ENCODE measurements at places on chromosomes 7 and 10. TPM values are rescaled to one million over a fixed set of nuclear protein-coding genes. Genes with fewer than 3 reads are reported as not detected.

Gene GIMAP5
- polyA plus RNA-seq, result not detected

Gene LRRC17
- polyA plus RNA-seq, result 2.4 TPM

Gene SPDYE6
- not detected for polyA plus RNA-seq

Gene SNCG
- 6.3 TPM for polyA plus RNA-seq

Gene VWDE
- polyA plus RNA-seq, result not detected

DNA sequence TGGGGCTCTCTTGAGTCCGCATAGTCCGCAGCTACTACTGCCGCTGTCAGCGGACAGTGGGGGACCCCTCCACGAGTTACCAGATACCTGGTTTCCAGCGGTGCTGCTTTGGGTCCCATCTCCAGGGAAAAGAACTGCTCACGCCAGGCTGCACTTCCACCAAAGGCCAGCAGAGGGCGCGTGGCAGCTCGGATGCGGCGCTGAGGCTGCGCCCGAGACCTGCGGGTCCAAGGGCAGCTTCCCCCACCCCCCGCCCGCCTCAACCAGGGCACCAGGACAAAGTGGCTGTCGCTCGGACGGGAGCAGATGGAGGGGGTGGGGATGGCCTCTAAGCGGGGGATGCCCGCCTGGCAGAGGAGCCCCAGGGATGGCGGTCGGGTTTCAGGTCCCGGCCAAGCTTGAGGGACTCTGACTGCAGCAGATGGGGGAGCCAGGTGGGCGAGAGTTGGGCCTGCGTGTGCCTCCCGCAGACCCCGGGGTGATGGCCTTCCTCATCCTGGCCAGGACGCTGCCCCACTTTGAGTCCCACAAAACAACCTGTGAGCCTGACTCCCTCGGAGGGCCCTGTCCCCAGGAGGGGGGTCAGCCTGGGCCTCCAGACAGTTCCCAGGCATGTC is 23.8 kb upstream of the ZNF735 start:
- DNase-seq, result no peak

- no peak for DNase-seq
Measured at GRCh38 chr10:59362144-59362958, at the start of gene FAM13C. FAM13C (minus strand) TSS chr10:59362549; CDS start chr10:59362460, 89 bp downstream.

DNA sequence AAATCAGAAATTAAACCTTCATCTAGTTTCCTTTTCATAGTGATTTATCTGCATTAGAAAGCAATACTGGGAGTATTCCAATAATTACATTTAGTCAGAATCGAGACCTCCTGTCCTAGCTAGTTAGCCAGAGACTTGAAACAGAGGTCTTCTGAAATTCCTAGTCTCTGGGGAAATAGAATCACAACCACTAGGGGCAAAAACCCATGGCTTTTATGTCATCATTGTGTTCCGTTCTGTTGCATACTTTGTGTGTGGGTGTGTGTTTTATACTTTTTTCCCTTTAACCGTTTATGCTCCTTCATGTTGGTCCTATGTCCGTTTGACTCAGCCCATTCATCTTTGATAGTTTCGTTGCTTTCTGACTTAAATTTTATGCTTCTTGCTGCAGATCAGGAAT is 79.8 kb downstream of the RALA start:
- DNase-seq, result no peak

DNA sequence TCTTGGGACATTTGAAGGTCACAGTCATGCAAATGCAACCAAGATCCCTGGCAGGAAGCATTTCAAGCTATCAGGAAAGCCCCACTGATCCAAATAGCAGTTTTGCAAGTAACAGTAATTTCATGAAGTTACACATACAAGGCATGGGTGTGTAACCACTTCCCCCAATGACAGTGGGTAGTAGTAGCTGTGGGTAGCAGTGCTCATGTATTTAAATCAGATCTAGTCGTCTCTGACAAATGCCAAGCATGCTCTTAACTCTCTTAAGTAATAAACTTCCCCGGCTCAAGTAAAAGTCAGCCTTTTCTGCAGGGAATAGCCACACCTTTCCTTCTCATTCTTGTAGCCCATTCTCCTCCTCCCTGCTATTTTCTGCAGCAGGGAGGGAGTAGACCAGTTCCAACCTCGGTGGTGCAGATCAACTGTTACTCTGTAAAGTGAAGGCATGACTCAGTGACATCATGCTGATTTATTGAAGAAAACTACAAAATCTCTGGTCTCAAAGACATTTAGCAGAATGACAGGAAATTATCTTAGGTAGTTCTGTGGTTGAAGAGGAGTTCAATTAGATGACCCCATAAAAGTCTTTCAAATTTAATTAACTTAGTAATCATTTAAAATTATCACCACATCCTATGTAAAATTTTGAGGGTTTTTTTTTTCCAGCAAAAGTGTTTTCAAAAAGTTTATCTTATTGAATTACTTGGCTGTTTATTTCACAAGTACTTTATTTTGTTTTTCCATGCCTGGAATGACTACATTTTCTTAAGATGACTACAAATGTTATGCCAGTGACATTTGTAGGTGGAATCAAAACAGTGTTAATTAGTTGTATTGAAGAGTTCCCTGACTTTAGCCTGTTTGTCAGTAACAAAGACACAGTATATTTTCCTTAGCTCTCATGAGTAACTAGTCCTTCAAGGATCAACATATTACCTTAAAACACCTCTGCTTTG is 568.3 kb downstream of the INHBA start:
- DNase-seq, result peak; percentile 31

DNA sequence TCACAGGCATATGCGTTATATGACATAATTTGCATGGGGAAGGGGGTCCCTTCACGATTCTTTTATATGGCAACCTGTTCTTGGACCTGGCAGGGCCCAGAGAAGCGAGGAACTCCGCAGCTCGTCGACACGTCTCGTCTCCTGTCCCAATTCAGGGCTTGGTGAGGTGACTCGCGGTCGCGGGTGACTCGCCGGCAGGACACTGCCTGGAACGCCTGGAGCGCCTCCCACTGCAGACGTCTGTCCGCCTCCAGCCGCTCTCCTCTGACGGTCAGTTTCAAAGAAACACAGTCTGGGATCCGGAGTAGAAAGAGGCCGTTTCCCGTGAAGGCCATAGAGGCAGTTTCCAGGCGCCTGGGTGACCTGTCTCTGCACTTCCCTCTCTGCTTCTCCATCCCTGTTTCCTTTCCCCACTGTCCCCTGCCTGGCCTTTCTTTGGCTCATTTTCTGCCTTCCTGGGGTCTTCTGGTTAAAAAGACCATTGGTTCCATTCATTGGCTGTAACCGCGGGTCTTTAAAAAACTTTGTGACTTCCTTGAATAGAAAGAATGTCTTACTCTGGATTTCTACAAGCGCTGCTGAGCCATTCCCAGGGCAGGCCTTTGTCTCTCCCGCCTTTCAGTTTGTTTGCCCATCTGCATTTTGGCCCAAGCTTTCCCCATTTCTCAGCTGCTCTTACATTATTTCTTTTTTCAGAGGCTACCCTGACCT is 1.2 kb downstream of the UPP1 start:
- no peak for DNase-seq

- DNase-seq, result no peak
Measured at GRCh38 chr7:36266190-36266589, 113.1 kb downstream of the EEPD1 start.

- DNase-seq, result no peak
Measured at GRCh38 chr10:17703706-17704105, 48.3 kb upstream of the TMEM236 start.

GRCh38 chr7:76262683-76263402 is 39.6 kb upstream of the HSPB1 start:
- DNase-seq, result no peak

DNA sequence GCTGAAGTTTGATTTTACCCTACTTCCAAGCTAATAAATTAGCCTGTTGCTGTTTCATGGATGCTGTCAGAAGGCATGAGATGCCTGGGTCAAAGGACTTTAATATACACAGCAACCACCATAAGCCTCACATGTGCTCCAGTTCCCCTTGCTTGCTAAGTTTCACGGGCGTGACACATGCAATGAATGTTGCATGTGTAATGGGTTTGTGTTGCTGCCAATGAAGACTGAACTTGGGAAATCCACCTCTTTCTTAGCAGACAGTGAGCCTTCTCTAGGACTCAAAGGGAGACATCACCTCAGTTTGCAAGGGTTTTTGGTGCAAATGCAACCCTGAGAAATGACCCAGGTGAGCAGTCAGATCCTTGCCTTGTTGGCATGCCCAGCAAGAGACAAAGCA is 505.5 kb upstream of the PODXL start:
- DNase-seq, result no peak

DNA sequence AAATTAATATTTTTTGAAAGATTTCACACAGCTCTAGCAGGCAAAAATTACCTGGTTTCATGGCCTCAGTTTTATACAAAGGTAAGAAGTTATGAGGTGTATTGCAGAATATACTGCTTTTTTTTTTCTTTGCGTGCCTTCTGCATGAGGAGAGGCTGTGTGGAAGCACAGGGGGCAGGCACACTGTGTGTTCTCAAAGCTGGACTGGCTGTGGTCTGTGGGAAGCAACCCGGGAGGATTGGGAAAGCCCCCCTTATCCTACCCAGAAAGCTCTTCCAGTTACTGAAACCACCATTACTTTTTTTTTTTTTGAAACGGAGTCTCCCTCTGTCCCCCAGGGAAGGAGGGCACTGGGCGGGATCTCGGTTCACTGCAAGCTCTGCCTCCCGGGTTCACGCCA is 25.0 kb downstream of the ADARB2 start:
- DNase-seq, result no peak

DNA sequence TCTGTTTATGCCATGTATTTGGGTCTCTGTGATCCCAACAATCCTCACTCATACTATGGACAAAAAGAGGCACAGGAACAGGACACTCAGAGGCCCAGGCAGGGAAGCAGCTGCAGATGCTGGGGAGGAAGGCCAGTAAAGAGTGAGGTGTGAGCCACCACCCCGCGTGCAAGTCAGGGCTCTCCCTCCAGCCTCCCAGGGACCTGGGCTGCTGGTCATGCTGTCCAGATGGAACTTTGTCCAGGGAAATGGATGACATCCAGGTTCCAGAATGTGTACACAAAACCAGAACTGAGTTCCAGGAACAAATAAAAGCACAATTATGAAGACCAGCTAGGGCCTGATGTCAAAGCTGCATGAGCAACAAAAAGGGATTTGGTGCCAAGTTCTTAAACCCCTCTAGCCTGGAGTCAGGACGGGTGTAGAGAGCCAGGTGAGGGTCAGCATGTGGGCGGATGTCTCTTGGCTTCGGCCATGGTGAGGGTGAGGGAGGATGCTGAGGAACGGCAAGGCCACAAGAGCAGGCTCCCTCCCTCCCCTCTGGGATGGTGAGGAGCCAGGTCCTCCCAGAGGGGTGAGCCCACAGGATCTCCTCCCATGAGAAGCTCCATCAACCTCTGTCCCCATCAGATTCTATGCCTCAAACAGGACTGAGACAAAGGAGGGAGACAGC is 739.7 kb downstream of the PARD3 start:
- DNase-seq, result no peak

DNA sequence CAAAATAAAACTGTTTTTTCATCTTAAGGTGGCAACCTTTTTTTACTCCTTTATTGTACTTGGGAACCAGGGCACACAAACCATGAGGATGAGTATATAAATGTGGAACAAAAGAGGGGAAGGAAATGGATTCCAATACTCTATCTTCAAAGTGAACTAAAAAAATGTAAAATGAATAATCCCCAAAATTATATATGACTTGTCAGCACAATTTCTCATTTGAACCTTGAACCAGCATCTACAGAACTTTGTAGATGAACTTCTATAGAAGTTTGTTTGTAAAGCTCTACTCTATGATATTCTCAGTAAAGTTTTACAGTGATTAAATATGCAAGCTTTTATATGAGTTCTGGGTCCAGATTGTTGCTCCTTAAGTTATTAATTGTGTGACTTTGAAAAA is 218.2 kb upstream of the ETV1 start:
- no peak for DNase-seq

- DNase-seq, result no peak
Measured at GRCh38 chr7:150901160-150902035, 49.1 kb downstream of the AOC1 start.

GRCh38 chr10:17385066-17385465 is 69.3 kb downstream of the ST8SIA6 start:
- DNase-seq, result no peak

Data from BJ (cell line).